Smooth muscle cell of the pulmonary artery (primary cell): ENCODE measurements at places on chromosomes 5 and 9. TPM values are rescaled to one million over a fixed set of nuclear protein-coding genes. Genes with fewer than 3 reads are reported as not detected.

The ABCA2 gene
- total RNA-seq, result 81.1 and 129 TPM in 2 replicates

The PGM5 gene
- total RNA-seq, result 16.3 and 33.3 TPM in 2 replicates

The KCNV2 gene
- not detected in 2 replicates for total RNA-seq

The ADAMTS19 gene
- 0.03 and 0.33 TPM in 2 replicates for total RNA-seq

The PCDHB13 gene
- total RNA-seq, result 0.59 and 1.8 TPM in 2 replicates

The PCA3 gene
- total RNA-seq, result 0.07 and 0.13 TPM in 2 replicates

The SLC36A1 gene
- 8.1 and 9.7 TPM in 2 replicates for total RNA-seq

The CBY3 gene
- 0.20 TPM in 1 of 2 replicates, not detected in the other for total RNA-seq

The SLC27A6 gene
- total RNA-seq, result 0.10 and 0.13 TPM in 2 replicates

The SIT1 gene
- 0.07 TPM in 1 of 2 replicates, not detected in the other for total RNA-seq

The INSL4 gene
- total RNA-seq, result not detected in 2 replicates

The DAB2 gene
- total RNA-seq, result 135 and 168 TPM in 2 replicates

The ADAMTS6 gene
- total RNA-seq, result 85.0 and 90.7 TPM in 2 replicates

The PCDHB11 gene
- 0.69 and 0.85 TPM in 2 replicates for total RNA-seq

The FAM221B gene
- not detected in 2 replicates for total RNA-seq

The PDE6A gene
- total RNA-seq, result not detected in 2 replicates

The LCN9 gene
- total RNA-seq, result not detected in 2 replicates

The RNF180 gene
- total RNA-seq, result 6.0 and 7.6 TPM in 2 replicates
